ENCODE measurements at places on chromosomes 12 and 14.
A peak's percentile ranks its signal among the peaks of the same experiment; 100 is the strongest.

GRCh38 chr14:25048170-25049016, 1.6 kb downstream of the STXBP6 start:
- no peak for DNase-seq

- peak; percentile 39 for DNase-seq
These were observed 1.5 kb downstream of the PRKCH start for GRCh38 chr14:61322799-61323290.

DNA sequence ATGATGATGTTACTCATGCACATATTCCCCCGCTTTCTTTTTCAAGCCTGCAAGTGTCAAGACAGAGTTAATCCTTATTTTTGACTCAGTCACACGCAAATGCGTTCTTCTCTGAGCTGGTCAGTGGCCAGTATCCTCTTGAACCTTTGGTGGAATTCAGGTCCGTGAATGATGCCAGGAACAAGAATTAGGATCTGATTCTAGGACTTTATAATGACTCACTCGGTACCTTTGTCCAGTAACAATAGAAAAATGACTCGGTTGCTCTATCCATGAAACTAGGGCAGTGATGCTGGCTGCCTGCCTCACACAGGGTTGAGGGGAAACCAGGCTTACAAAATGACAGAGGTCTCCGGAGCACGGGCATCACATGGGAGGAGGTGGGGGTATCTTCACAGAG, 185.8 kb upstream of the NUDT4 start:
- DNase-seq: no peak

DNA sequence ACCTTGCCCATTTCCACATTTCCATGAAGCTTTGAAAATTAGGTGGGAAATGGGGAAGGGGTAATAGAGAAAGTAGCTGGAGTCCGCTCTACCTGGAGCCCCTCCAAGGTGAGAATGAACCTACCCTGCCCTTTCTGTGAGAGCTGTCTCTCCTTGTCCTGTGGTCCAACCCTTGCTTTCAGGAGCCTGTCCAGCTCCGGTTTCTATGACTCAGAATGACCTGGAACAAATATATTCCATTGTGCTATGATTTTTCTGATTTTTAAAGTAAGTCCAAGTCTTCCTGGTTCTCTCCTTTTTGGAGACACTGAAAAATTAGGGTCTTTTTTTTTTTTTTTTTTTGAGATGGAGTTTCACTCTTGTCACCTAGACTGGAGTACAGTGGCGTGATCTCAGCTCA, 89.1 kb upstream of the VASH1 start:
- DNase-seq: no peak

GRCh38 chr12:108905725-108906124, 25.8 kb downstream of the DAO start:
- DNase-seq: no peak

DNA sequence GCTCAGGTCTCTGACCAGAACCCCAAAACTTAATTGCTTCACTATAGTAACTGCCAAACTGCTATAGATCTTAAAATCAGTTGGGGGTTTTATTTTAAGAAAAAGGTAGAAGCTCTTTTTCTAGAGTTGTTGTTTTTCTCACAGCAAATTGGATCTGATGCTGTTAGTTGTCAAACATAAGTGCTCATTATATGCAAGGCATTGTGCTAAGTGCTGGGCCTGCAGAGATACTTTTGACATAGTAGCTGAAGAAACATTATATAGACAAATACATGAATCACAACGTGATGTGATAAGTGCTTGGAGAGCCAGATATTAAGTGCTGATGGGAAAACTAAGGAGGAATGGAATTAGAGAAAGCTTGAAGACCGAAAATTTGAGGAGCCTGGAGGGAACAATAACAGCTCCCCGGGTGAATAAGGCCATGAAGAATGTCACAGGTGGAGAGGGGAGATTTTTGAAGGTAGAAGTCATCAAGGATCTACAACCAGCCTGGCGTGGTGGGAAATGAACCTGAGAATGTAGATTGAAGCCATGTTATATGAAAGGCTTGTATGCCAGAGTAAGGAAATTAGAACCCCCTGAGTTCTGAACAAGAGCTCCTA, 126.5 kb downstream of the DYRK2 start:
- DNase-seq: no peak

DNA sequence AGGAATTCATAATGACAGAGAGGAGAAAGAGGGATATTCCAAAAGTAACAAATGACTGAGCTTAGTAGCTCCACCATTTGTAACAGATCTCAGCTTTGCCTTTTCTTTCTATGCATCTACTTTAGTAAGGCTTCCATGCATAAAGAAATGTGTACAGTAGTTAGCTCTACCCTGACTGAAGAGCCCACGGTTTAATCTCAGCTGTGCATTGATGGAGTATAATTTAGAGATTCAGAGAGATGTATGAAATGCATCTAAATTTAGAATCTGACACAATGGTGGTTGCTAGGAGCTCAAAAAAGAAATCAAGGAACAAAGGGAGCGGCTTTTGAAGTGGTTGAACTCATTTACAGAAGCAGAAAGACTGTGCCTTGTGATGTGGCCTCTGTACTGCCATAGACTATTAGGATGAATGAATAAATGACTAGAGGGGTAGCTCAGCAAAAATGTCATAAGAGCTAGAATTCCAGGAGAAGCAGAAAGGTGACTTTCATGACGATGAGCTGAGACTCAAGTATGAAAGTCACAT, 838.6 kb downstream of the RPS29 start:
- DNase-seq: no peak

- no peak for DNase-seq
These were observed 94.5 kb downstream of the AACS start for GRCh38 chr12:125159702-125160101.

DNA sequence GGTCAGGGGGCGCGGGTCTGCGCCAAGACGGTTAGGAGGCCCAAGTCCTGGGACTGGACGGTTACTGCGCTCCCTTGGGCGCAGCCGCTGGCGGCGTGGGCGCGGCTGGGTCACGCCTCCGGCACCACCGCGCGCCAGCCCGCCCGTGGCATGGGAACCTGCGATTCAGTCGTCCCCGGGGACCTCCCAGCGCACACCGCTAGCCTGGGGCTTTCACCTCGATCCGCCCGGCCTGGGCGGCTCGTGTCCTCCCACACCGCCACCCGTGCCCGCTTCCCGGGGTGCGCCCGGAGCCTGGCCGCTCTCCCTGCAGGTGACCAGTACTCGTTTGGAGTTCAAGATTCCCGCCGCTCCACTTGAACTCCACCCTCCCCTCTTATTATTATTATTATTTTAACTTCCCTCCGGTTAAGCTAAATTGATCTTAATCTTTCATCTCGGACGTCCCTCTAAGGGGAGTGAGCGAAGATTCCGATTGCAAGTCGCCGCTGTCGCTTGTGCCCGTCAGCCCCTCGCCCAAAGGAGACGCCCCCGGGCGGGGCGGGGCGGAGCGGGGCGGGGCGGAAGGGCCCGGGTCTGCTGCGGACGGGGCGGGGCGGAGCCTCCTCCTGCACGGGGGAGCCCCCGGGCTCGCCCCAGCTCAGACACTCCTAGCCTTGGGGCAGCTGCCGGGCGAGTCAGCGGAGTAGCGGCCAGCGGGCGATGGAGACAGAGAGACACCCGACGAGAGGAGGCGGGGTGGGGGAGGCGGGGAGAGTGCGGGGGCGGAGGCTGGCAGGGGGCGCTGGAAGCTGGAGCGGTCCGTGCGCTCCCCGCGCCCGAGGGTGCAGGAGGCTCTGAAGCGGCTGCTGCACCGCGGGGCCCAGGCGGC, at the start of gene KCNMB4:
KCNMB4 (plus strand) TSS at position 643 of the 871 bp plus-strand sequence. CDS start 445 bp downstream, outside the sequence.
- DNase-seq: peak; percentile 38

DNA sequence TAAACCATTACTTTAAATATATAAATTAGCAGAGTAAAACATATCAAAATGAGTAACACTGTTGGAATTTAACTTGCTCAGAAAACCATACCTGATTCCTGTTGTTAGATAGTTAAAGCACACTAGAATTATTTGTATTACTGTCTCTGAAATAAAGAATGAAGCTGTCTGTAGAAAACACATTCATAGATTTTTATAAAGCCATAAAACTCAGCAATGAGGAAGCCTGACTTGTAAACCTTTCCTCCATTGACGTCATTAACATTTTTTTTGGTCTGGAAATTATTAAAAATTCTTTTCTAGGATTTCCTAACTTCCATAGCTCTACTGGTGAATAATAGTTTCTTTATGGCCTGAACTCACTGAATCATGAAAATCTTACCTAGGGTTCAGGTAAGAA, 147.6 kb downstream of the BRMS1L start:
- DNase-seq: no peak

DNA sequence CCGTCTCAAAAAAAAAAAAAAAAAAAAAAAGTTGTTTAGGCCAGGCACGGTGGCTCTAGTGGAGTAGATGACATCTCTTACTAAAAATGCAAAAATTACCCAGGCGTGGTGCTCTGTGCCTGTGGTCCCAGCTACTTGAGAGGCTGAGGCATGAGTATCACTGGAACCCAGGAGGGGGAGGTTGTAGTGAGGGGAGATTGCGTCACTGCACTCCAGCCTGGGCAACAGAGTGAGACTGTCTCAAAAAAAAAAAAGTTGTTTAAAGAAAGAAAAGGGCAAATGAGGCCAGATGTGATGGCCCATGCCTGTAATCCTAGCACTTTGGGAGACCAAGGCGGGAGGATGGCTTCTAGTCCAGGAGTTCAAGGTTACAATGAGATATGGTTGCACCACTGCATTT, 36.6 kb upstream of the SPPL3 start:
- no peak for DNase-seq

DNA sequence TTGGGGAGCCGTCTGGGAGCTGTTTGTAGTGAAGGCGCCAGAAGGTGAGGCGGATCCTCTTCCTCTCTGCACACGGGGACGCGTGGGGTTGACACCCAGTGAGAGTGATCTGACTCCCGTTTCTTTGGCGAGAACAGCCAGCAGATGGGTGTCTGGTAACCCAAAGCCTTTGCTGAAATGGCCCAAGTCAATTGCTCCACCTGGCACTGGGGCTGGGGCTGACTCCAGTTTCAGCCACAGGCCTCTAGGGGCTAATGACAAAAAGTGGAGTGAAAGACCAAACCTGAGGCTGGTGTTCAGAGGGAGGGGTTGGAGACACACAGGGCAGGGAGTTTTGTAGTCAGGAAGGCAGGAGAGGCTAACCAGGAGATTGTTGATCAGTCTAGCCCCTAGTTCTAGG, 87.0 kb downstream of the FRMD6 start:
- DNase-seq: no peak

DNA sequence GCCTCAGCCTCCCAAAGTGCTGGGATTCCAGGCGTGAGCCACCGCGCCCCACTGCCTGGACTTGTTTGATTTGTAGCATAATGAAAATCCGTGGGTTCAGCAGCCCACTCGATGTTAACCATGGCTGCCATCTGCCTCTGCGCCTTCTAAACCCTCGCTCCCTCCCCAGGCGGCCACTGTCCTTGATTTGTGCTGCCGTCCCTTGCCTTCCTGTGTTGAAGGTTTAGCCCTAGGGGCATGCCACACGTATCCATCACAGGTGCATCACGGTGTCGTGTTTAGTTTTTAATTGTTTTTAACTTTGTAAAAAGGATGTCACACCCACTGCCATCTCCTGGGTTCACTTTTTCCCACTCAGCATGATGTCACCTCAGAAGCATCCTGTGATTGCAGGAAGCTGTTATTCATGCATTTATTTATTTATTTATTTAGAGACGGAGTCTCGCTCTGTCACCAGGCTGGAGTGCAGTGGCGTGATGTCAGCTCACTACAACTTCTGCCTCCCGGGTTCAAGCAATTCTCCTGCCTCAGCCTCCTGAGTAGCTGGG, 24.5 kb upstream of the ULK1 start:
- DNase-seq: no peak

DNA sequence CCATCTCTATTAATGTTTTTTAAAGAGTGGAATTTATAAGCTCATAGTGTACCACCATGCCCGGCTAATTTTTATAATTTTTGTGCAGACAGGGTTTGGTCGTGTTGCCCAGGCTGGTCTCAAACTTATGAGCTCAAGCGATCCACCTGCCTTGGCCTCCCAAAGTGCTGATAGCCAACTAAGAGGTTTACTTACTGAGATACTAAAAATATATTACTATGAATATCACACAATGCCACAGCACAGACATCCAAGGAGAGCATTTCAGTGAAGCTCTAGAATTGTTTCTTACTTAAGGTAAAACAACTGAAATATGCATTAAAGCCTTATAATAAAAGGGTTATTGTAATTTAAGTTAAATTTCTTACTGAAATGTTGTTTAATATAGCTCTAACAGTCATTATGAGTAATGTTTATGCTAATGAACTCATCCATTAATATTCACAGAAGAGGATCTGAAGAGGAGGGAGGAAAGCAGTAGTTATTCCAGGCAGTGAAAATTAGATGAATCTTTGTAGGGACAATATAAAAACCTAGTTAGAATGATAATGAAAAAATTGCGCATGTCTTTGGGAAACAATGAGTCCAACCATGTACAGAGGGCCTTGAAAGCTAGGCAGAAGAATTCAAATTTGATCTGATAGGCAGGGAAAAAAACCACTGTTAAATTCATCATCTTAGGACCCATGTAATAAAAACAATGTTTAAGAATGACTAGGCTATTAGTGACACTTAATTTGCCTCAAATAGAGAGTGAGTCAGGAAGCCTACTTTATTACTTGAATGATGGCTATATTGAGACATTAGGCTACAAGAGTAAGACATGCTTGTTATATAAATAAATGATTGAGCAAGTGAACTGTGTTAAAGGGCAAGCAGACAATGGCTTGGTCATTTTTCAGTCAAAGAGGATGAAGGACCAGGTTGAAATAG, 99.2 kb downstream of the SLC41A2 start:
- DNase-seq: no peak

GRCh38 chr12:49974677-49975317, 2.0 kb downstream of the AQP6 start:
- DNase-seq: no peak

DNA sequence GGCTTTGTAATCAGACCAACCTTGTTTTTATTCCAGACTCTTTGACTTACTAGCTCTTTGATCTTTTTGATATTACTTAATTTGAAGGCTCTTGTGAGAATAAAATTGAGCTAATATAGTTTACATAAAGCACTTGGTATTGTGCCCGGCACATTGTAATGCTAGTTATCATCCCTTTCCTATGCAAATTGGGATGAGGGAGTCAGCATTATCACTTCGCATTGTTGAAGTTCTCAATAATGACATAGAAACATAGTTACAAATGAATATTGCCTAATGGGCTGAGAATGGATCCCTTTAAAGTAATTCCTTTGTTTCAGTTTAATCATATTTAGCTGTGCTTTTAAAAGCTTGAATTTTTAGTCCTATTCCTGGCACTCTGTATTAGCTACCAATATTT, 36.6 kb downstream of the SUPT16H start:
- DNase-seq: no peak
